ENCODE measurements at places on chromosomes 2 and 18.
A peak's percentile ranks its signal among the peaks of the same experiment; 100 is the strongest.

GRCh38 chr2:99086385-99086784 lies 55.1 kb upstream of the C2orf15 start:
- DNase-seq = no peak

DNA sequence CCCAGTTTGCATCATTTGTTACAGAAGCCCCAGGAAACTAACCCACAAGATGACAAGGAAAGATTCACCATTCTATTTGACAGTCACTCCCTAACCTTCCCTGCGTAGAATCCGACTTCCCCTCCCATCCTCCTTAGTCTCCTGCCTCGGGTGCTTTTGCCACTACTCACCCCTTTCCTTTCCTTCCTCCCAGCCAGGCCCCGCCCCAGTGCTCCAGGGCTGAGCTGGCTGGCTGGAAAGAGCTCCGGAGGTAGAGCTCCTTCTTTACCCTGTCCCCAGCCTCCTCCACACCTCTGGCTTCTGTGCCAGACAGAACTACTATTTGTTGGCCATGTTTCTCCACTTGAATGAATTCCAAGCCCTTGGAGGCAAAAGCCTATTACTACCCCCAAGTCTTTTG lies 317.6 kb upstream of the NCKAP5 start:
- no peak for DNase-seq

DNA sequence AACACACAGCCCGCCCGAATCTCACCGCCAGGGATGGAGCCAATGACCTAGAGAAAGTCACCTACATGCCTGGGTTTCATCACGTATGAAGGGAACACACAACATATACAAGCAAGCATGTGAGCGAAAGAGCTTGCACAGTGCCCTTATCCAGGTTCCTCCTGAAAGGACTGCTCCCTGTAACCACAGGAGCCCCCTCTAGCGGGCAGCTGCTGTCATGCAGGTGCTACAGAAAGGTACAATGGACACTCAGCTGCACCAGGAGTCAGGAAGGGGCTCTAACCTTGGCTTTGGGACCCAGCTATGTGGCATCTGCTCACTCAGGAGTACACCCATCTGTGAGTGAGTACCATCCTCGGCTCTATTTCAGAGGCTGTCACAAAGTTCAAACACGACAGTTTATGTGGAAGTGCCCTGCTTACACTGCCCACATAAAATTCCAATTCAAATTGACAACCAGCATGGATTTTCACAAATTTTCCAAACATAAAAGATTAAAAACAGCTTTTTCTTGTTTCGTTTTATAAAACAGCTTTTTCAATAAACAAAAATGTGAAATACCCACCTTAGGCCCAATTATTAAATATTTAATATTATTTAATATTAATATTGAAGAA lies 3.5 kb downstream of the NDUFA10 start:
- DNase-seq = peak; percentile 41

DNA sequence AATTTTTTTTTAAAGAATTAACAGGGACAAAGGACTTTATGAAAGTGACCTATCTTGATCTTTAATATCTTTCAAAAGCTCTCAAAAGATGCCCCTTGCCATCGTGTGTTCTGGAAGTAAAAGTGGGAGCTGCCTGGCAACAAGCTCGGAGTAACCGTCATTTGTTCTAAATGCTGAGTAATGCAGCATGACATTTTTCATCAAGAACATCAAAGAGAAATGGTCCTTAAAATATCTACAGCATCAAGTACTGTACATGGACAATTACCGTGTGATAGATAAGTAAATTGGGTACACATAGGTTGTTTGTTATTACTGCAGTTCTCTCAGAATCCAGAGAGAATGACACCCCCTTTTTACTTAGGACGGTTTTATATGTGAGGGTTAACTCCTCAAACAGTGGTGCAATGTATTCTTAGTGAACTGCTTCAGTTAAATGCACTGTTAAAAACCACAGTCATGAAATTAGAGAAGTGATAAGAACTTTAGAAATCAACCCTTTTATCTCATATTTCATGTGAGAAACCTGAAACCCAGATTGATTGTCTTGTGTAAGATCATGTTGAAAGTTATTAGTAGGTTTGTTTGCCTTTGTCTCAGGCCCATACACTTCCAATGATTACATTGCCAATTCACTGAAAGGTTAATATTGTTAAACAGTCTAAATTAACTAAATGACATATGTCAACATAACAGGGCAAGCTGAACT lies 90.6 kb upstream of the HNMT start:
- DNase-seq = no peak

GRCh38 chr2:206274434-206275311 lies at the start of gene ZDBF2:
Gene ZDBF2 (plus strand): TSS chr2:206274663. CDS start chr2:206281850, 7,187 bp downstream.
- peak; percentile 25 for DNase-seq

DNA sequence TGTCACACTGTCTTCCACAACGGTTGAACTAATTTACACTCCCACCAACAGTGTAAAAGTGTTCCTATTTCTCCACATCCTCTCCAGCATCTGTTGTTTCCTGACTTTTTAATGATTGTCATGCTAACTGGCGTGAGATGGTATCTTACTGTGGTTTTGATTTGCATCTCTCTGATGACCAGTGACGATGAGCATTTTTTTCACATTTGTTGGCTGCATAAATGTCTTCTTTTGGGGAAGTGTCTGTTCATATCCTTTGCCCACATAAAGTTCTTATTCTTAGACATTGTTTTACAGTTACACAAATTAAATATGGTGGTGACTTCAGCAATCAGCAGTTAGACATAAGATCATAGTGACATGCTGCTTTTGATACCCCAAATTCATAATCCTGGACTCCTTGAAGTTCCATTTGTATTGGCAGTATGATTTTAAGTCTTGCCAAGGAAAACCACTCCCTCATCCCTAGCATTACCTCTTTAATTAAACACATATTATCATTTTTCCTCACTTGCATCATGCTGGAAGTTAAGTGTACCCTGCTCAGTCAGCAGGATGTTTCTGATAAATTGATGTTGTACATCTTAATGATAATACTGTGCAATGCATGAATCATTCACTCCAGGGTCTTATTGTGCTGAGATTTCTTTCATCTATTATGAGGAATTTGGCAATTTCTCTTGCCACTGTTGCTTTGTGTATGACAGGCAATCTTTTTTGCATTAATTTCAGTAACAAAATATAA lies 67.6 kb upstream of the STAT1 start:
- no peak for DNase-seq

GRCh38 chr2:150630587-150631235 lies 143.2 kb upstream of the RND3 start:
- no peak for DNase-seq

DNA sequence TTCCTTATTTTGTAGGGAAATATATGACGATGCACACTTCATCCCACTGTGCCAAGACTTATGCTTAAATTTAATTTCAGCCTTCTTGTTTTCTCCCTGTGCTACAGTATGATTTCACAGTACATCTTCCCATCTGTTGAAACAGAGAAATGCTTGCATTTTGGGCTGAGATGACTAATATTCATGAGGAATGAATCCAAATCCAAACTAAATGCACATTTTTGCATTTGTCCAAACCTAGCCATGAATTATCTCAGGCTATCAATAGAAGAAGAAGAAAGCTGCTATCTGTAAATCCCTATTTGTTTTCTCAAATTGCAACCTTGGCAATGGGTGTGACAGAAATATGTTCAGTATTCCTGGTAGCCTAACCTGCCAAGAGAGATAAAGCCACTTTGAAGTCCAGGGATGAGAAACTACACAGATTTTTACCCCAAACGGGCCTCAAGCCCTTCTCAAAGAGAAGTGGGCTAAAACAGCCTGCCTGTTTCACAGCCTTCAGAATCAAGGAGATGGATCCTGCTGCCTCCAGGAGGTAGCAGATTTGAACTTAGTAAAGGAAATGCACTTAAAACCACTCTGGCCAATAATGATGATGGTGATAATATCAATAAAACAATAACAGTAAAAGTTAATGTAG lies 306.9 kb upstream of the NT5C1B start:
- DNase-seq = no peak

DNA sequence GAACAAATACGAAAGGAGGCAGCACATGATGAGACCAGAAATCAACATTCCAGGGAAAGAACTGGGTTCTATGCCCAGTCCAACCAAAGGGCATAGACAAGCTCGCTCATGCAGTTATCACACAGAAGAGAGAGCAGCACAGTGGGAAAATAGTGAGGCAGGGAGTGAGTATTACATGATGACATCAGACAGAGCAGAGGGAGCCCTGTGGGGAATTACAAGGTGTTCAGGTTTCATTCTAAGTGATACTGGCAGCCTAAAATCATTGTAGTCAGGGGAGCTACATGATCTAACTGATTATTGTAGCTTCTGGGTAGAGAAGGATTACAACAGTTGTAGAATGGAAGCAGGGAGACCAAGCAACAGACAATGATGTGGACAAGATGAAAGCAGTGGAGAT lies 658.5 kb downstream of the ARHGAP15 start:
- no peak for DNase-seq

- DNase-seq = no peak
Observed at GRCh38 chr2:2577407-2577831, 246.3 kb upstream of the MYT1L start.

GRCh38 chr2:112674229-112674628 lies 28.5 kb downstream of the SLC20A1 start:
- no peak for DNase-seq

- DNase-seq = no peak
Observed at GRCh38 chr2:51695531-51695930, 663.6 kb upstream of the NRXN1 start.

DNA sequence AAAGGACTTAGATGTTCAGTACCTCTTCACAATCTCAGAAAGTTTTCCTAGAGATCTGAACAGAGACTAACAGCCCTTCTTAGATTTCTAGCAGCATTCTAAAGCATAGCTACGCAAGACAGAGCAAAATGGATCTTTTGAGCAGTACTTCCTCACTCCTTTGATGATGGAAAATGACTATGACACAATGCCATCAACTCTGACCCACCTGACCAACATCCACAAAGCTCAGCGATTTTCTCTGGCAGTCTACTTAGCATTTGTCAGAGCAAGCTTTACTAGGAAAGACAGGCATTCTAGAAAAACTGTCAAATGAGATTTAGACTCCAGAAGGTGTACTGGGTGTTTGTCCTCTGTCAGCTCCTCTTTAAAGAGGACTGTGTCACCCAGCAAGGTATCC lies 180.9 kb upstream of the ACVR2A start:
- peak; percentile 34 for DNase-seq

GRCh38 chr2:5729416-5729815 lies 37.2 kb downstream of the SOX11 start:
- DNase-seq = no peak

GRCh38 chr2:200944467-200945394 lies 18.7 kb downstream of the ORC2 start:
- no peak for DNase-seq

- DNase-seq = no peak
Observed at GRCh38 chr2:134703426-134703825, 15.4 kb downstream of the TMEM163 start.

- DNase-seq = no peak
Observed at GRCh38 chr2:197885587-197885986, 81.2 kb downstream of the PLCL1 start.

DNA sequence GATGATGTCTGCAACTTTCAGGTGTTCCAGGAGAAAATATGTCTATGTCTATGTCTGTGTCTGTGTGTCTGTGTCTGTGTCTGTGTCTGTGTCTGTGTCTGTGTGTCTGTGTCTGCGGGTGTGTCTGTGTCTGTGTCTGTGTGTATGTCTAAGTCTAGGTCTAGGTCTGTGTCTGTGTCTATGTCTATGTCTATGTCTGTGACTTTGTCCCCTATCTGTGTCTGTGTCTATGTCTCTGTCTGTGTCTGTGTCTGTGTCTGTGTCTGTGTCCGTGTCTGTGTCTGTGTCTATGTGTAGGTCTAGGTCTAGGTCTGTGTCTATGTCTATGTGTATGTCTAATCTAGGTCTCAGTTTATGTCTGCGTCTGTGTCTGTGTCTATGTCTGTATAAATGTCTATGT lies 10.5 kb downstream of the IL1R2 start:
- no peak for DNase-seq

DNA sequence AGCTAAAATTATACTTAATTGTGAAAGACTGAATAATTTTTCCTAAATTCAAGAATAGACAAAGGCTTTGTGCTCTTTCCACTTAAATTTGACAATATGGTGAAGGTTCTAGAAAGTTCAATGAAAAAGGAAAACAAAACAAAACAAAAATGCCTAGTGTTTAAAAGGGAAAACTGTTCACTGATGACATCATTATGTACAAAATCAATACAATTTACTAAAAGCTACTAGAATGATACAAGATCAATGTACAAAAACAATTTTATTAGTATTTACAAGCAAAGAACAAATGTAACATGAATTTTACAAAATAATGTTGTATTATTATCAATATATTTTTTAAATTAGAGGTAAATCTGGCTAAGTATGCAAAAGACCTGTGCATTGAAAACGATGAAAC lies 499.1 kb upstream of the FSIP2 start:
- DNase-seq = no peak

GRCh38 chr2:120465989-120466703 lies 120.2 kb downstream of the INHBB start:
- DNase-seq = no peak

- DNase-seq = no peak
Observed at GRCh38 chr2:62372824-62373223, 133.2 kb downstream of the TMEM17 start.

- DNase-seq = no peak
Observed at GRCh38 chr18:42921226-42921737, 194.2 kb downstream of the RIT2 start.

DNA sequence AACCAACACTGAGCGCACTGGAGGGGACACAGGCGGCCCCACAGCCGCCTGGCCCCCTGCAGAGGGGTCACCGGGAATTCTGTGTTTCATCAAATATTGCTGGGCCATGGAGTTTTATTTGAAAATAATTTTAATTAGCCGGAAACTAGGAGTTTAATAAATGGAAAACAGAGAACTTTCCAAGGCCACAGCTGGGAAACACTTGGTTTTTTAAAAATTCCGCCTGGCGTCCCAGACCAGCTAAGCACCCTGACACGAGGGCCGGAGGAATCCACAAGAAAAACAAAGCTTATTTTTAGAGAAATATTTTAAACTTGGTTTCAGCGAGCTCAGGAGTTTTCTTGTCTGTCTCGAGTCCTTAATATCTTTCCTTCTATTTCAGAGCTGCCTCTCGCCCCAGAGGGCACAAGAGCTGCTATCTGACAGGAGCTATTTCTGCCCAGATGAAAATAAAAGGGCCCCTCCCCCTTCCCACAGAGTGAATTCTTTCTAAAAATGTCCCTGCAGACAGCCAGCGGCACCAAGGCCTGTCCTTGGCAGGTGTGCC lies 8.2 kb downstream of the ZFP36L2 start:
- no peak for DNase-seq

GRCh38 chr18:31678425-31678824 lies 6.0 kb downstream of the B4GALT6 start:
- no peak for DNase-seq

GRCh38 chr2:97267411-97268074 lies 154.6 kb downstream of the ANKRD36 start:
- peak; percentile 1 for DNase-seq

DNA sequence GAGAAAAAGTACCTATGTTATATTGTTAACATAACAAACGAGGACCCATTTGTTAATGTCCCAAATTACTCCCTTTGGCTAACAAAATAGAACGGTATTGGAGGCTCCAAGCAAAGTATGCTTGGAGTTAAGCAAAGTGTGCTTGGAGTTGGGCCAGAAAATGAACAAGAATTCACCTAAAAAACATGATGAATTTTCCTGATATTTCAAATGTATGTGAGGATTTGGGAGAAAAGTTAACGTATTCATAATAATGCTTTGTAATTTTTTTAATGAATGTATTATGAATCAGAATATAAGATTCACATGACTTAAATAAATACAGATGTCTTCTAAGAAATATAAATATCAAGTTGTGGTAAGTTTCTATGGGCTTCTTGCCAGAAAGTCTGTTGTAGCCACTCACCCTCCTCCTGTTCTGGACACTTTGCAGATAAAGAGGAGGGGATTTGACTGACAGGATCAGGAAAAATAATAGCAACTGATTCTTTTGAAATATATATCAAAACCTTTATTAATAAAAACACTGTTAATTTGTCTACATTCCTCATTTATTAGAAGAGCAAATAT lies 423.7 kb upstream of the MMADHC start:
- no peak for DNase-seq

Data from CD4-positive, alpha-beta T cell treated with Interleukin-6 at 100 ng/mL for 8 hours (primary cell).